ENCODE measurements at places on chromosomes 13 and 19. TPM values are rescaled to one million over a fixed set of nuclear protein-coding genes. Genes with fewer than 3 reads are reported as not detected.

DNA sequence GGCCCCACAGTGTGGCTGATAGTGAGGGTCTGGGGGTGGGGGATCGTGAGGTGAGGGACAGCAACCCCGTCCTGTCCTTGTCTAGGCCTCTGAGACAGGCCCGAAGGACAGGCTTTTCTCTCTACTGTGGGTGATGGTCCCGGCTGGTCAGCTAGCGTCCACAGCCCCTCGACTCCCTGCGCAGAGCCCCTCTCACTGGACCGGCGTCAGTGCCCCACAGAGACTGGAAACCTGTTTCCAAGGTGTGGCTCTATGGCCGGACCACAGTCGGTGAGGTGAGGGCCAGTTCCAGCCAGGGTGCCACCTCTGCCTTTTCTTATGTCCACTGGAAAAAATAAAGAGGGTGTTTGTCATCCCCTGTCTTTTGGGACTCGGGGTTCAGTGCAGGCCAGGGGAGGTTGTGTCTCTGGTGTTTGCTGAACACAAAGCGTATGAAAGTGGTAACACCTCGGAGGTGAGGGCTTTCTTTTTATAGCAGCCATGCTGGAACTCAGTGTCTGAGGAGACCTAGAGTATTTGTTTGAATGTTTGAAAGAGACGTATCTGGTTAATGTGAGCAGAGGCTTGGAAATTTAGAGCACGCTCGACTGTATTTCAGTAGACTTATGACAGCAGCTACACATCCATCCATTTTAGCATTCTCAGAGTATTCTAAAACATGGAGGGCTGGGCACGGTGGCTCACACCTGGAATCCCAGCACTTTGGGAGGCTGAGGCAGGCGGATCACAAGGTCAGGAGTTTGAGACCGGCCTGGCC lies 22.8 kb downstream of the ATP11A start:
- no peak for DNase-seq

DNA sequence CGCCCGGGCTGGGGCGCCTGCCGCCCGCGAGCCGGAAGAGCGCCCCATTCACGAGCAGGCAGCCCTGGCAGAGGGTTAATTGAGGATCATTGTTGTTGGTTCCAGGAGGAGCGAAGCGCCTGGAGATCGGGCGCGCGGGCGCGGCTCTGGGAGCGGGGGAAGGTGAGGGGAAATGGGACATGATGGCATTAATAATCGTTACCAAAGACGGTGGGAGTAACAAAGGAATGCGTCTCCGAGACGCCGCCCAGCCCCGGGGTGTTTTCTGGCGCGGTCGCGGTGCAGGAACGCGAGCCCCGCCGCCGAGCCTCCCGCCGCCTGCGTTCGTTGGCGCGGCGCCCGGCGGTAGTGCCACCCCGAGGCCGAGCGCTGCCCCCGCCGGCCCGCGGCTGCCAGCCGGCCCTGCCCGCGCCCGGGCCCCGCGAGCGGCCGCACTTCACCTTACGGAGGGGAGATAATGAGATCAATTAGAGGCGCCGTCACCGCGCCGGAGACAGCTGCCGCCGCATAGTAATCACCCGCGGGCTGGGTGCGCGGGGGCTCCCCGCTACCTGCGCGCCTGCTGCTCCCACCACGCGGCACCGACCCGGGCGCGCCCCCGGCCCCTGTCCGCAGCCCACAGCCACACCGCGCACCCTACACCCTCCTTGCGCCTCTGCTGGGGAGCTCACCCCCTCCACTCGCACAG lies 2.8 kb downstream of the ZNF536 start:
- no peak for DNase-seq

Gene KLF16
- 37.0 TPM for total RNA-seq

- DNase-seq = no peak
These were observed 119.0 kb downstream of the PAN3 start for GRCh38 chr13:28257305-28257704.

- no peak for DNase-seq
These were observed 5.2 kb downstream of the UBXN6 start for GRCh38 chr19:4452230-4452990.

DNA sequence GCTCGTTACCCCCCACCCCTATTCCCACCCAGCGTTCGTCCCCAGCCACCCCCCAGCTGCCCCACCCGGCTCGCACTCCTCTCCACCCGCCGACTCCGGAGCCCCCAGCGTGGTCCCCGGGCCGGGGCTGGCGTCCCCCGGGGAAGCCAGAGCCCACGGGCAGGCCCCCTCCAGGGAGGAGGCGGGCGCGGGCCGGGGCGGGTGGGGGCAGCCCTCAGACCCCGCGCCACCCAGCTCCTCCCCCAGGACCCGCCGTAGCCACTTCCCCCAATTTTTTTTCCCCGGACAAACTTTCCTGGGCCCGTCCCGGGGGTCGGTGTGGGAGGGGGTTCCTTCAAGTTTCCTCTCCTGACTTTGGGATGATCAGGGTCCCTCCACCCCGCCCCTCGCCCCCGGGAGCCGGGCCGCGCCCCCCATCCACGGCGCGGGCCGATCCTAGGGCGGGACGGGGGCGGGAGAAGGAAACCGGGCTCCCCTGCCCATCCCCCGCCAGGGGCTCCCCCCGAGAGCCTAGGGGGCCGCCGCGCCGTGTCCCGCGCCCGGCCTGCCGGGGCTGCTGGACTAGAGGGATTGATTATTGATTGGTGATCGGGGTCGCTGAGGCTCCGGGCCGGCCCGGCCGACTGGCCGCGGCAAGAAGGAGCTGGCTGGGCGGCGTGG lies 927 bp upstream of the TSHZ3 start:
- DNase-seq = peak; percentile 64

Measured in activated CD4-positive, alpha-beta T cell treated with anti-CD3 and anti-CD28 coated beads, Interleukin-2, amount 10 ng/mL, durations not matched to agents 24 days and 14 days (primary cell).